Osteoblast (primary cell): ENCODE measurements at places on chromosomes 1 and 21.
A peak's percentile ranks its signal among the peaks of the same experiment; 100 is the strongest.

DNA sequence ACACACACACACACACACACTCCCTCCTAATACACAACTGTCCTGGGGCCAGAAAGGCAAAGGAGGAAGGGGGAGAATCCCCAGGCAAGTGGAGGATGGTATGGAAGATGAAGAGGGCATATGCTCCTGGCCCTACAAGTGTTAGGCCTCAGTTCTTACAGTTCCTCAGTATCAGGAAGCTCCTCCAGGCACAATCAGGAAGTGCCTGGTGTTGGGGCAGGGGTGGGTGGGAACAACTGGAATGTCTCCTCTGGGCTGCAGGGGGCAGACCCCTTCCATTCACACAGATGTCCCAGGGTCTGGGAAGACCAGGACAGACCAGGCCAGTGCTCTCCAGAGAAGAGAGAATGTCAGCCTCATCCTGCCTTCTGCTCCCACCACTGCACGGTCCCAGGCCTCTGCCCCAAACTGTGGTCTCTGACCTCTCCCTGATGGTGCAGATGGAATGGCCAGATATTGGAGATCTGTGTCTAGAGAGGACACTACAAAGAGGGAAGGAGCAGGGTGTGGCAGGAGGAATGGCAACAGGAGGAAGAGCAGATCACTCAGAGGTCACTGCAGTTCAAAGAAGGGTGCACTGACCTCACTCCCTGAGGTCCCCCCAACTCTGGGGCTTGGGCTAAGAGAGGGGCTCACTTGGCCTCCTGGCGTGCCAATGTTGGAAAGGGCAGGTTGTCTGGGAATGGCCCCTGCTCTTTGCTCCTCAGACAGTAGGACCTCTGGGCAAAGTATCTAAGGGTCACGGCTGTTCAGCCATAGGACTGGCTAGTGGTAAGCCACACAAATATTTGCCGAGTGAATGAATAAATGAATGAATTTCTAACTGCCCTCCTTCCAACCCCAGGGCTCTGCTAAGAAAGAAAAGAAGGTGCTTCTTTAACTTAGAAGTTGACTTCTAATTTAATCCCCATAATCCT is 2.5 kb upstream of the DENND2D start:
- peak; percentile 69 for DNase-seq

- no peak for DNase-seq
Measured at GRCh38 chr21:35189077-35189863, 140.2 kb upstream of the RUNX1 start.

- DNase-seq = no peak
Measured at GRCh38 chr1:42392255-42392654, 11.7 kb downstream of the RIMKLA start.

DNA sequence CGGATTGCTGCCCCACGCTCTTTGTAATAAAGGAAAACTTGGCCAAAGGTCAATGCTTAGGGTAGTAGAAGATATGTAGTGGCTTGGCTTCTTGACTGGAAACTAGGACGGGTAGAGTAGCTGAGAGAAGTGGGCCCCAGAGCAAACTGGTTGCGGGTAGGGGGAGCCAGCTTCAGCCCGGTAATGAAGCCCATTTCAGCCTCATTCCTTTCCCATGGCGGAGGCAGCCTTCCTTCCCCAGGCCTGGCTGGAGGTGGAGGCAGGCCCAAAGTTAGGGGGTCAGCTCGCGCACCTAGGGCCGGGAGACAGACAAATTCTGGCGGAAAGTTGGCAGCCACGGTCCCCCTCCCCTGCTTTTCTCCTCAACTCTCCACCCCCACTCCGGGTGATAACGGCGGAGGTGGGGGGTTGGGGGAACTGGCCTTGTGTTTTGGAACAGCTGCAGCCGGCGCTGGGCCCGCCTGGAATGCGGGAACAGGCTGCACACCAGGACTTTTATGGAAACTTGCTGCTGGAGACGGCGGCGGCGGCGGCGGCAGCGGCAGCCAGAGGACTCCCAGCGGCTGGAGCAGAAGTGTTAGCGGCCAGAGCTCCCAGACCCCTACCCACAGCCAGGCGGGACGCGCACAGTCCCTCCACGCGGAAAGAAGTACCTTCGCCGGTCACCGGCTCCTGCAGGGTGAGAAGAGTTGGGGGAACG is at the start of gene NEXN:
Gene NEXN, plus strand, starts transcription at position 544 of the 700 bp plus-strand sequence. CDS start 27,483 bp downstream, outside the sequence.
- DNase-seq = peak; percentile 91

GRCh38 chr1:27166351-27166802 is 11.5 kb upstream of the SLC9A1 start:
- DNase-seq = peak; percentile 78

DNA sequence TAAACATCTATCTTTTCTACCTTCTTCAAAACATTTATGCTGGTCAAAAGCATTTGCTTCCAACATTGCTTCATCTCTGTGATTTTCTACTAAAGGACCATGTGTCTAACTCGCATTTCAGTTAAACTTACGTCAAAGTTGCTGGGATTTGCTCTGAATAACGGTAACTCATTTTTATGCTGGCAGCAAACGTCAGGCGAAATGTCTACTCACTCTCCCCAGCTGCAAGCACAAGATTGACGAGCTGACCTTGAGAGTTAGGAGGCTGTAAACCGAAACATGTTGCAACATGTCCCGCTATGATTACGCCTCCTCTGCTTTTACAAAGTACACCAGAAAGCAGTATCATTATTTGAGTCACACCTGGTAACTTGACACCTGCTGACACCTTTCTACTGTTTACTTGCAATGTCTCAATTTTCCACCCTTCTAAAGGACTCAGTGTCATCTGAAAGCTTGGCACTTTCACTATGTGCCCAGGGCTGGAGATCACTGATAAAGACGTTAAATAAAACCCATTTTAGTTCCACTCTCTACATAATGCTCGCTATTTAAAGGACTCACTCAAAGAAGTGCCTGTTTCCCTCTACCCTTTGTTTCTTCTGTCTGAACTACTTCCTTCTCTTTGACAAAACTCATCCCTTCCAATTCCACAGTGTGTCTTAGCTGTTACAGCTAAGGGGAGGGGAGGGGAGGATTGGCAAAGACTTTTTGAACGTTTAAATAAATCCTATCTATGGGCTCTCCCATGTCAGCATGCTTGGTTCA is 111.9 kb downstream of the PTPN14 start:
- no peak for DNase-seq

- peak; percentile 51 for DNase-seq
Measured at GRCh38 chr1:219189021-219189824, 15.5 kb downstream of the LYPLAL1 start.

DNA sequence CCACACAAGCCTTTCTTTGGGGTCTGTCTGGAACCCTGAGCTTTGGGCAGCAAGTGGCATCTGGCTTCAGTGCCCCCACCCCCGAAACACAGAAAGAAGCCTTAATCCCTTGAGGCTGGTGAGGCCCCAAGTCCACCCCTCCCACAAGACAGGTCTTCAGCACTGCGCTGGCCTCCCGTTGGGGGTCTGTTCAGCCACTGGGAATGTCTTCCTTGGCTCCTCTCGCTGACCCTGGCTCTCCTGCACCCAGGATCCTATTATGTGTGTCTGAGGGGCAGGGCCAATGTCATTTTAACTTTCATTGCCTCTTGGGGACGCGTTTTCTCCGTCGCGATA is 26.9 kb downstream of the ATP8B2 start:
- no peak for DNase-seq

GRCh38 chr21:16863362-16863905 is 649.4 kb upstream of the CXADR start:
- DNase-seq = no peak

- no peak for DNase-seq
Measured at GRCh38 chr1:171715813-171716251, 26.0 kb downstream of the VAMP4 start.

DNA sequence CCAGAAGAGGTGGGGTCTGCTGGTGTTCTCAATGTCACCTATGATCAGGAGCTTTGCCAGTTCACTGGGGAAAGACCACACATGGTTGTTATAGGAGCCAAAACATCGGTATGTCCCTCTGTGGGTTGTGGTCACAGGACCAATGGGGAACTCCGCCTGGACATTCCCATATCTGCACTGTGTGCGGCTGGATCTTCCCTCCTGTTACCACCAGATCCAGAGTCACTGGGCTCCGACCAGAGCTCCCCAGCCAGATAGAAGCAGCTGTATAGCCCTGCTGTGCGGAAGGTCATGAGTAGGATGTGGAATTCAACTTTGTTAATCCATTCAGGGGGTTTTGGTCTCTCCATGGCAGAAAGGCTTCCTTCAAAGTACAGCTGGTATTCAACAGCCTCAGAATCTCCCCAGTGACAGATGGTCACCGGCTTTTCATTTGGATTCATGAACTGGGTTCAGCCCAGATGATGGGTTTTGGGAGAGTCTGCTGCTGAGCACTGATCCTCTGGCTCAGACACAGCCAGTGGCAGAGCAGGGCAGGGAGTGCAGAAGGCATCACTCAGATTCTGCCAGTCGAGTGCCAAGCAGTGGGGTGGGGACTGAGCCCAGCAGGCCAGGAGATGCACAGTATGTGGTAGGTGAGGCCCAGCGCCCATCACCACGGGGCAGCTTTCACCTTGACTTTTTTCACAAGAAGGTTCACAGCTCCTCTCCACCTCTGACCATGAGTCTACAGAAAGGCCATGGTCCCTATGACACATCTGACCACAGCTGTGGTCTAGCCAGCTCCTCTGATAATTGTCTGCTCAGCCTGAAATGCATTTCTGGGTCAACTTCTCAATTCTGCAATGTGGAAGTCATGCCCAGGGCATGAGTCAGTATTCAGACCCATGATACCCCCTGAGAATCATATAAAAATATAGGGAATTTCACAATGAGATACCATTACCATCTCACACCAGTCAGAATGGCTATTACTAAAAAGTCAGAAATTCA is 2.9 kb upstream of the SHCBP1L start:
- peak; percentile 97 for DNase-seq

- peak; percentile 74 for DNase-seq
Measured at GRCh38 chr21:26715878-26716506, 129.2 kb downstream of the ADAMTS1 start.

GRCh38 chr1:59317780-59318179 is 20.9 kb downstream of the FGGY start:
- no peak for DNase-seq

DNA sequence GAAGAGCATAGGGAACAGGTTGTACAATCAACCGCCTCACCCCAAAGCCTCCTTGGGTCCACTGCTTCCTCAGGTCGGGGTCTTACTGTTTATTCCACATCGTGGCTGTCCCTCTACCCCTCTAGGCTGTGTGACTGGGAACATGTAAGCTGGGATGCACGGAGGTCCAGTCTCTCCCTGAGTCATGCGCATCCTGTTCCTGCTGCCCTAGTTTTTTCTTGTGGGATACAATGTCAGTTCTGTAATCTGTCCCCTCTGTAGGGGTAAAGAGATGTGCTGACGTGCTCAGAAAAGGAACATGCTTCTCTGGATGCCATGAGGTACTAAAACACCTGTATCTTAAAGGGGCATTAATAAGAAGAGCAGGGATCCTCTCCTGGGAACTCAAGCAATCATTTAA is 66.2 kb downstream of the SLC45A1 start:
- DNase-seq = no peak

DNA sequence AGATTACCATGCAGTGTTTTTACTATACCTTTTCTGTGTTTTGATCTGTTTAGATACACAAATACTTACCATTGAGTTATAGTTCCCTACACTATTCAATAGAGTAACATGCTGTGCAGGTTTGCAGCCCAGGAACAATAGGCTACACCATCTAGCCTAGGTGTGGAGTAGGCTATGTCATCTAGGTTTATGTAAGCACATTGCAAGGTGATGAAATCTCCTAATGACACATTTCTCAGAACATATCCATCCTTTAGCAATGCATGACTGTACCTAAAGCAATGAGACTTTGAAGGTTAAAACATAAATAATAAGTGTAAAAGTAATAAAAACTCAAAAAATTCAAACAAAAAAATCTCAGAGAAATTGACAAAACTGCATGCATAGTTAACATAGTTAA is 358.6 kb downstream of the USH2A start:
- DNase-seq = no peak

DNA sequence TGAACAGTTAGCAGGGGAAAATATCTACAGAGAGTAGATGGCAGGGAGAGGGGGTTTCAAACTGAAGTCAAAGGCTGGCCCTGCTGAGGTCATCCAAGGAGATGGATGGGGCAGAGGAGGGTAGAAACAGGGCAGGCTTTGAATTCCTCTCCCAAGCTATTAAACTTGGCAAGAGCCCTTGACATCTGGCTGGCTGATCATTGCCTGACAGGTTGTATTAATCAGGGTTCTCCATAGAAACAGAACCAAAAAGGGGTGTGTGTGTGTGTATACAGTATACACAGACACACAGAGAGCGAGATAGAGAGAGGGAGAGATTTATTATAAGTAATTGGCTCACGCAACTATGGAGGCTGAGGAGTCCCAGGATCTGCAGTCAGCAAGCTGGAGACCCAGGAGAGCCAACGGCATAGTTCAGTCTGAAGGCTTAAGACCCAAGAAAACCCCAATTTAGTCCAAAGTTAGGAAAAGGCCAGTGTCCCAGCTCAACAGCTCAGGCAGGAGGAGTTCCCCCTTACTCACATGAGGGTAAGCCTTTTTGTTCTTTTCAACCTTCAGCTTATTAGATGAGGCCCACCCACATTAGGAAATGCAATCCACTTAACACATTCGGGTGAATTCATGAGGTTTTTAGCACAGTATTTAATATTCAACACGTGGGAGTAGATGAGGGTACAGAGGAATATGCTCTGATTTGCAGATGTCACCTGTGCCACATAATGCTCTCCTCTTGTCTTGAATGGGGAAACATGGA is 46.7 kb upstream of the HAO2 start:
- DNase-seq = no peak

- DNase-seq = no peak
Measured at GRCh38 chr1:117138561-117138960, 17.0 kb upstream of the TRIM45 start.

DNA sequence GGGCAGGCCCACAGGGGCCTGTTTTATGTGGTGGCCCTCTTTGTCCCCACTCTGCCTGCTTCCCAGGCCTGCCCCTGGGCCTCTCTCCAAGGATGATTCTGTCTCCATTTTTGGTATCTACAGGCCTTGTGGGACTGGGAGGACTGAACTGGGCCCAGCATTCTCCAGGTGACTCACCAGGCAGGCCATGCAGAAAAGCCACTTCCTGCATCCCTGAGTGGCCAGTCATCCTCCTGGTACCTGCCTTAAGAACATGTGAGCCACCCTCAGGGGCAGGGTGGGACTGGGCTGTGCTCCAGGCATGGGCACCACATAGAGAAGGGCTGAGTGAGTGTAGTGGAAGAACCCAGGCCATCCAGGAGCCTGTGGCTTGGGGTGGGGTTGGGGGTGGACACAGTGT is 20.0 kb upstream of the BCAR3 start:
- peak; percentile 97 for DNase-seq

GRCh38 chr1:218254296-218254946 is 30.7 kb upstream of the RRP15 start:
- no peak for DNase-seq

DNA sequence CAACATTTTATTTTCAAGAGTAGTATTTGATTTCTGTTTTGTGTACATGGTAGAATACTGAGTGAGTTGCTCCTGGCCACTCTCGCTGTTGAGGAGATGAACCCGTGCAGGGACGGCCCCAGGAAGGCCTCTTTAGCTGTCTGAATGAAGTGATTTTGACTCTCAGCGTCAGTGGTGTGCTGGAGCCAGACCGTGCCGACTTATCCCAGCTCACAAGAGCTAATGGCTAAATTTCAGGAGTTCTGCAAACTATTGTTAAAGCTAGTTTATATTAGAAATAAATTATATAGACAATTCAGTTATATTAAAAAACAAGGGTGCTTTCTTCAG is 111.2 kb upstream of the KIF26B start:
- DNase-seq = no peak
